ENCODE measurements at places on chromosomes 7 and 10. TPM values are rescaled to one million over a fixed set of nuclear protein-coding genes. Genes with fewer than 3 reads are reported as not detected.

DNA sequence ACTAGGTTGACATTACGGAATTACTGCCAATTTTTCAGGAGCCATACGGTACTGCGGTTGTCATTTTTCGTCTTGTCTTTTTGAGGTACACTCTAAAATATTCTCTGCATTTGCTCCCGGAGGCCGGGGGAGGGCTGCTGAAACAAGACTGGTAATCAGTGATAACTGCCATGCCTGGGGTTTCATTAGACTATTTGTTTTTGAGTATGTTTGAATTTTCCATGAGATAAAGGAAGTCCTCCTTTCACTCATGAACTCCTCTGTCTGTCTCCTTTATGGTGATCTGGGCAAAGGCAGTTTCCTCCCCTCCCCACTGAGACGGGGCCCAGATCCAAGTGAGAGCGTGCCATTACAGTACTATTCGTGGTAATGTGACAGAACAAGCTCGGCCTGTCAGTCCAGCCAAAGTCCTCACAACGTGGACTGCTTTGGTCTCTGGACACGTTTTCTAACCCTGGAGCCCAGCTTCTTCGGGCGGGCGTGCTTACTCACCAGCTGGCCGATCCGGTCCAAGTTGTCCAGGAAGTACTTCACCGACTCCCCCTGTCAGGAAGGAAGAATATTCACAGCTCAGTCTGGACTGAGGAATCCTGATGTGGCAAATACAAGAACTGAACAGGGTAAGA, 45.1 kb downstream of the AMZ1 start:
- peak; percentile 74 for DNase-seq

GRCh38 chr10:102802920-102803534, 34.2 kb downstream of the CYP17A1 start:
- peak; percentile 26 for DNase-seq

DNA sequence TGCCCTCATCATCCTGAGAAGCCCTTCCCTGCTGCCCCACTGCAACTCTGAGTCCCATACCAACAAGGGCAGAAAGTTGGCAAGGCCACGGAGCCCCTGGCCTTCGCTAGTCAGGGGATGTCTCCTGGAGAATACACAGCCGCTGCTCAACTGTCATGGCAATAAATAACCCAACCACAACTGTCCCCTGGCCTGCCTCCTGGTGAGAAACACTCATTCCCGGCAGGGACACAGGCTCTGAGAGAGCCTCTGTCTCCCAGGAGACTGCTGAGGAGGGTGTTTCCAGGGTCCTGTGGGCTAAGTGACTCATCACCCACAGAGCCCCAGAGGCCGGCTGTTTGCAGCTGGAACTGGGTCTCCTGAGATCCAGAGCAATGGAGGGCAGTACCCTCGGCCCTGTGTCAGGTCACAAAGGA, 354.1 kb downstream of the TNS3 start:
- peak; percentile 83 for DNase-seq

DNA sequence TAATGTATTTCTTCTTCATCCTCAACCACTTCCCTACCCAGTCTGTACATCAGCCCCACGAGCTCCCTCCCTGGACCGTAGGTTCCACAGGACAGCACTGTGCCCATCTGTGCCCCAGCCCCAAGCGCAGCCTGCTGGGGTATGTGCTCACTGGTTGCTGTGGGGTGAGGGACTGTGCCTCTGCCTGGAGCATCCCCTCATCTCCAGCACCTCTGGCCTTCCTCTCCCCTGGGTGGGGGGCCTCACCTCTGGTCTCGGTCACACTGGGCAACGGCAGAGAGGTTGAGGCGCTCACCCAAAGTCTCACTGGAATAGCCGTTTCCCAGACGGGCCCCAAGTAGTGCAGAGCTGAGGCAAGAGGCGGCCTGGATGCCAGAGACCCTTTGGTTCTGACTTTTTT, 1.5 kb upstream of the PRKAR1B start:
- DNase-seq = no peak

Gene PHKG1
- total RNA-seq = 5.5 TPM

Gene UPK3BL2
- total RNA-seq = 2.5 TPM

All from MG63 (cell line).